ENCODE measurements at places on chromosomes 1 and 21.

DNA sequence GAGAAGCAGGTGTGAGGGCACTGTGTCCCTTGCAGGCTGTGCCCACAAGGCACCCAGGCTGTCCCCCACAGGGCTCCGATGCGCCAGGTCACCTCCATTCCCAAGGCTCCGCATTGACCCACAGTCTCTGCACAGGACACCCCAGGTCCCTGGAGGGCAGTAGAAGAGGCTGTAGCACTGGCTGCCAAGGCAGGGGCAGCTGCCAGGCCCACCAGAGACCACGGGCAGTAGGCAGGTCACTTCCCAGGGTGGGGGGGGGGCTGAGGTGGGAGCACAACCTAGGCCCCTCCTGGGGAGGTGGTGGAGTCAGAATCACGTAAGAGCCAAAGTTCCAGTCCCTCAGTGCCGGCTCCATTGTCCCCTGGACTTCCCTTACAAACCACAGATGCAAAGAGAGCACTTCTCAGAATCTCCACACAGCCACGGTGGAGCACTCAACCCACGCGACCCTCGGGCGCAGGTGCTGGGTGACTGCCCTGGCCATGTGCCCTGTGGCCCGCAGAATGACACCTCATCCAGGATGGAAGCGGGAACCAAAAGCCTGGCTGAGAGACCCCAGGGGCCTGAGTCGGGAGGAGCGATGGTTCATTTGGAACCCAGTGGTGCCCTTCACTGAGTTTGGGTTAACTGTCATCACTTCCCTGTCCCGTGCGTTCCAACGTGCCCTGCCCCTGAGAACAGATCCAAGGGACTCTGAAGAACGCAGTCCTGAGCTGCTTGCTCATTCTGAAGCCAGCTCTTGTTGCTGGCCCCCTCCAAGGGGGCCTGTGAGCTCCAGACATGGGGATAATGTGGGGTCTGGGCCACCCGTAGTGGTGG is 69.7 kb upstream of the PDE9A start:
- DNase-seq: no peak

GRCh38 chr1:109214695-109215623 is 1.2 kb downstream of the SARS1 start:
- DNase-seq: no peak

DNA sequence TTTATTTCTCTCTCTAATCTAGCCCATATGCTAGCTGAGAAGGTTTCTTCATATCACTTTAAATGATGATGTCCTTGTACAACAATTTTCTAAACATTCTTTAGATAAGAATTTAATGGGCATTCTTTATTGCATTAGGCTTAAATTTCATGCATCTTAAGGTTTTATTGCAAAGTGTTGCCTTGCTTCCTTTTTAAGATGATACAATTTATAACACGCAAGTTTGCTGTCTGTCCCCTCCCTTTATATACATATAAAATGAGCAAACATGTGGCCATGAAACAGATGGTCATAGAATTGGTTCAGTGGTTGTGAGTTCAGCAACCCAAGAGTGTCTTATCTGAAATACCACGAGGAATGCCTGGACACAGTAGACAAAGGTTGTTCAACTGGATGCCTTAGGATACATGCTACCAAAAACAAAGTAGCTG is 12.1 kb downstream of the NBPF3 start:
- no peak for DNase-seq

GRCh38 chr1:7386226-7387052 is 384.7 kb upstream of the VAMP3 start:
- DNase-seq: no peak

DNA sequence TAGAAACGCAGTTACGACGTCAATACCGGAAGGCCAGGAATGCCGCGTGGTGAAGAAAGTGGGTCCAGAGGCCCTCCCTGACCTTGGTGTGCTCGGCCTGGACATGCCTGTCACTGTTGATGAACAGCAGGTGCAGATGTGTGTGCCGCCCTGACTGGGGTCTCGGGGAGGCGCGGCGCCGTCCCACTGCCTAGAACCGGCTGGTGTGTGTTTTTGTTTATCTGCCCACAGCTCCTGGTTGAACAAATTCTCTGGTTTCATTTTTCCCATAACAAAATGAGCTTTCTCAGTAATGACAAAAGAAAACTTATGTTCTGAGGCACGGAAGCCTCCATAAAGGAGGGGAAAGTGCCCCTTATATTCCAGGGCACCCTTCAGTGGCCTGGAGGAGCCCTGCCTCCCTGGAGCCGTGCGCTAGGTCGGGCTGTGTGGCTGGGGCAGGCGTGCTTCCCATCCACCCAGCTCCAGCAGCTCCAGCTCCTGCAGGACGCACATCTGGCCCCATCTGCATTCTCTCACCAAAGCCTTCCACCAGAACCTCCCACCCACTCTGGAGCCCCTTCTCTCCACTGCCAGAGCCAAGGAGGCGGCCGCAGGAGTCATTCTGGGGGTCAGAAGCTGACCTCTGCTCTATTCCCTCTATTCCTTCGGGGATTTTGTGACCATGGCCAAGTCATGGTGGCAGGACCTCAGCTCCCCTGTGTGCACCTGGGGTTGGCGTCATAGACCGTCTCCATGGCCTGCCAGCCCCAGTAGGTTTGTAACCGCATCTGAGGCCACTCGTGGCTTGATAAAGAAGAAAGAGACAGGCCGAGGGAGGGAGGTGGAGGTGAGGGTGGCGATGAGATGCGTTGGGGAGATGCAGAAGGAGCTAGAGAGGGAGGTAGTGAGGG is 20.1 kb upstream of the COL18A1 start:
- no peak for DNase-seq

DNA sequence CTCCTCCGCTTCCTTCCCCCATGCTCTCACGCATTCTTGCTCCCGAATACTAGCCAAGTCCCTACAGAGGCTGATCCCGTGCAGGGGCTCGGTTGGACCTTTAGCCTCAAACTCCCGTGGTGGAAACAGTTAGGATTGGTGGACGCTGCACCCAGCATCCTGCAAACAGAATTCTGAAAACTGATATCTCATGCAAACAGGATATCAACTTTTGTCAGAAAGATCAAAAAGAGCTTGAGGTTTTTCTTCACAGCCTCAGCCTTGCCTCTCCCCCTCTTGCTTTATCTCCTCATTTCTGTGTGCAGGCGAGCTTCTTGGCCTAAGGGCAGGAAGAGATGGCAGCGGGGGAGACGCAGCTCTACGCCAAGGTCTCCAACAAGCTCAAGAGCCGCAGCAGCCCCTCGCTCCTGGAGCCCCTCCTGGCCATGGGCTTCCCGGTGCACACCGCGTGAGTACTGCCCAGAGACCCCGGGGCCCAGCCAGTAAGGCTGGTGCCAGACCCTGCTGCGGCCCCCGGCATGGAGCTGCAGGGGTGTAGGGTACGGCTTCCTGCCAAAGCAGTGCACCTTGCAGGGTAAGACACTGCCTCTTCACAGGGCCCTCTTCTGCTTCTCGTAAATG is at the start of gene UBASH3A:
TSS of gene UBASH3A (plus strand) at position 292 of the 621 bp plus-strand sequence. CDS start at position 336, 44 bp downstream.
- no peak for DNase-seq

DNA sequence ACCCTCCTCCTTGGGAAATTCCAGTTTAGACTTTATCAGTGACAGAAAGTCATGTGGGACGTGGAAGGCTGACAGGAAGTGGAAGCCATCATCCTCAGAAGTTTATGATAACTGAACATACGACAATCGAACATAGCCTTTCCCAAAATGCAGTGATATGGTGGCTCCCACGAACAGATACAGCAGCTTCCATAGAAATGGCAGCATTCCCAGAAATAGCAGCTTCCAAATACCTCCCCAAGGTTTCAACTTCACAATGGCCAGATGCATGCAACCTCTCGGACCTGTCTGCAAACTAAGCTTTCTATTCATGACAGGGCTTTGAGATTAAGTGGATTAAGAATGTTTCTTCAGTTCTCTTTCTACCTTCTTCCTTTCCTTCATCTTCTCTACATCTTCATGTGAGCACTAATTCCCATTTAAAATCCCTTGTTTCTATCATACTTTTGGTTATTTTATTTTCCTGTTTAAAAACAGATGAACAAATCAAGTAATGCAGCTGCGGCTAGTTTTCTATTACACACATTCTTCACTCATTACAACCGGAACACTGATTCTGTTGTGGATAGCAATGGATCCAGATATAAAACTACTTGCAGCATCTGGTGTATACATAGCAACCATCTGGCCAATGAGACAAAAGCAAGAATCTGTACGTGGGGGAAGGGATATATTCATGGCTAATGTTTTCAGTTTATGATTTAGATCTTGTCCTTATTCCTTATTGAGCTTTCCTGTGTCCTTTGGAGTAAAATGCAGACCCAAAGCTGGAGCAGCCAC is 304.8 kb downstream of the BRINP3 start:
- DNase-seq: no peak

DNA sequence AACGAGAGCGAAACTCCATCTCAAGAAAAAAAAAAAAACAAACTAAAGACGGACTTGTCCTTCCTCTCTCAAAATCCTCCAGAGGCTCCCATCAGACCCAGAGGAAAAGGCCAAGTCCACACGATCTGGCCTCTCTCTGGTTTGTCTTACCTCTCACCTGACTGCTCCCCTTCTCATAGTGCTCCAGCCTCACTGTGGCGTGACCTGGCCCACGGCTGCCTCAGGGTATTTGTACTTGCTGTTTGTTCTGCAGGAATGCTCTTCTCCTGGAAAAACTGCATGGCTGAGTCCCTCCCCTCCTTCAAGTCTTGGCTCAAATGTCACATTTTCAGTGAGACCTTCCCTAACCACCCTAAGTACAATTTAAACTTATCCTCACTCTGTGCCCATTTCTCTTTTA is 8.0 kb upstream of the BRWD1 start:
- DNase-seq: no peak

DNA sequence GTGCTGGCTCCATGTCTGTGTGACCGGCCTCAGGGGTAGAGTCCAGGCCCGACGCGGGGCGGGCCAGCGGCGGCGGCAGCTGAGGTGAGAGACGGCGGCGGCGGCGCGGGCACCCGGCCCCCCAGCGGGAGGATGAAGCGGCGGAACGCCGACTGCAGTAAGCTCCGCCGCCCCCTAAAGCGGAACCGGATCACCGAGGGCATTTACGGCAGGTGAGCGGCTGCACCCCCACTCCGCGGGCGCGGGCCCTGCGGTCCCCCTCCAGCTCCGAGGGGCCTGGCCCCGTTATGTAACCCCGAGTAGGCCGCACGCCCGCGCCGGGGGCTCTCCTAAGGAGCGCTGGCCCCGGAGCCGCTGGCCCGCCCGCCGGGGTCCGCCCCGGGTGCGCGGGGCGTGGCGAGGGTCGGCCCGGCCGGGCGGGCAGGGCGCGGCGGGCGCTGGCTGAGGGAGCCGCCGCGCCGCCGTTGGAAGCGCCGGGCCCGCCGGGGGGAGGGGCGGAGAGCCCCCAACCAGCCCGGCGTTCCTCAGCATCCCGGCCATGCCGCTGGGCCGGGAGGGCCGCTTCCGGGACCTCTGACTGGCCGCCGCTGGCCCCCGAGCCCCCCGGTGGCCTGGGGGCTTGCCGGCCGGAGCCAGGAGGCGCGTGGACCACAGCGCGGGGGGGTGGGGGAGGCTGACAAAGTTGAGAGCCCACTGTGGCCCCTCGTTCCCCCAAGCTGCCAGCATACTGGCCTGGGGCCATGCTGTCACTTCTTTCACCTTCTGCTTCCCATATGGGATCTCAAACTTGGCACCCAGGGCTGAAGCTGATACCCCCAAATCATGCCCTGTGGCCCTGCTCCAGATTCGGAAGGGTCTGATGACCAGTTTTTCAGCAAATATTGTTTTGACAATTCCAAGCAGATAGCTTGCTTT is 527 bp downstream of the MACO1 start:
- DNase-seq: peak; percentile 36

DNA sequence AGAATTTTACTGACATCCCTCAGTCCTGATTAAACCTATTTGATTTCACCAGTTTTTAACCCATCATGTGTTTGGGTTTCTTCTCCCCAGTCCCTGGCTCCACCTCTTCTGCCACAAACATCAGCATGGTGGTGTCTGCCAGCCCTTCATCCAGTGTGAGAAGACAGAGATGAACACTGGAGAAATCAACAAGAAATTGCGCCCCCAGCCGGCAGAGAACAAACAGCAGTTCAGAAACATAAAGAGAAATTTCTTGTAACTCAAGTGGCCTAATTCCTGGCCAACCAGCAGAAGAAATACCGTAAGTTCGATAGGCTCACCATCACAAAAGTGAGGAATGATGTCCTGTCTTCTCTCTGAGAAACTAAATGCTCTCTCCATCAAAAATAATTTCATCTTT is 18.3 kb downstream of the S100A11 start:
- DNase-seq: no peak

All from KG1 (cell line).